HT-29 (cell line): ENCODE measurements at places on chromosomes 3 and 15.

- DNase-seq = no peak
Observed at GRCh38 chr15:34883633-34884032, 85.9 kb downstream of the AQR start.

DNA sequence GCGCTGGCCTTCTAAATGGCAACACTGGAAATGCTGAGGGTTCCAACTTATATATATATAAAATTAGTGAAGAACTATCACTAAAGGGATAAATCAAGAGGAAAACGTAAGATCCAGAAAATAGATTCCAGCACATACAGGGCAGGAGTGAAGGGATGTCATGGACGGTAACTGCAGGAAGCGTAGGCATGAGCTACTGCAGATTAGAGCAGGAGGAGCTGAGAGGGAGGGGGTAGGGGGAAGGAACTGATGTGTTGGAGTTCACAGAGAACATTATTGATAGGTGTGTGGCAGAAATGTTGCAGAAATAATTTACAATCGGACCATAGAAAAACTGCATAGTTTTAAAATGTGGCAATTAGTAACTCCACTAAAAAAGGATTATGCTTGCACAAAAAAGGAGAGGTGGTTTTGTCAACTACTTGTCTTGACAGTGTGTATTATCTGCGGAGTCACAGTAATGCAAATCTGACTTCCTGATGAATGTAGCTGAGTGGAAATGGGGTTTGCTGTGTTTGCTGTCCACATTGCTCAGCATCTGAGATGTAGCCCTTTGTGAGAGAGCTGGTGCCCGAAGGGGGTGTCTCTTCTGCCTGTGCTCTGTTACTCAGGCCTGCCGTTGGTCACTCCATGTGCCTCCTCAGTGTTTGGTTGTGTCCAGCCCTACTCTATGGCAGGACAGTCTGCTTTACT is 61.2 kb downstream of the PAK2 start:
- DNase-seq = no peak

- no peak for DNase-seq
Observed at GRCh38 chr15:42724276-42724675, 12.7 kb downstream of the CDAN1 start.

DNA sequence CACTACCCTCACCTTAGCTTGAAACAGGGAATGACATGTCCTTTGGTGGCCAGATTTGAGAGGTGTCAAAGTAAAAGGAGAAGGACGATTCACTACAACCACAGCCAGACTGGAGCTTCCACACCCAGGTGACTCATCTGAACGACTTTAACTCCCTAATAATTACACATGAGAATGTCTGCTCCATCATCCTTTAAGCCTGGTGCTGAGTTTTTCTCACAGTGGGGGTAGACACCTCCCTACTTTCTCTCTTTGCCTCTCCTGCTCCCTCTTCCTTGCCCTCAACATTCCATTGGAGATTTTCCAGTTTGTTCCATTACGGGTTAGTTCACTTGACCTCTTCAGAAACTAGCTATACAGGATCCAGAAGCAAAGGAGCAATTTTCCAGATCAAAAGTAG is 154.3 kb upstream of the BHLHE40 start:
- no peak for DNase-seq

DNA sequence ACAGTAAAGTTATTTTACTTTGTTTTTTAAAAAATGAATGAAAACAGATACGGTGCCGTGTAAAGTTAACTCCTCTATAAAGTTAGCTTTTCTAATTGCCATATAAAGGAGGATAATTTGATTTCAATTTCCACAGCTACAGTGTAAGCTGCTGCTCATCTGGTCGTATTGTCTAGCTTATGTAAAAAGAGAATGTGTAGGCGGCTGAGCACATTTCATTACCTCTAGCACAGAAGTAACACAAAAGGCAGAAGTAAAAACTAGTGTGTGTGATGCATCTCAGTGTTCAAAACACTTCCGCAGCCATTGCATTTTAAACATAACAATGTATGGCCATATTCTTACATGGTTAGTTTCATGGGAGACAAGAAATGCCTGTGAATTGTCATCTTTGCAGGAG is 105.0 kb upstream of the P2RY1 start:
- DNase-seq = no peak

DNA sequence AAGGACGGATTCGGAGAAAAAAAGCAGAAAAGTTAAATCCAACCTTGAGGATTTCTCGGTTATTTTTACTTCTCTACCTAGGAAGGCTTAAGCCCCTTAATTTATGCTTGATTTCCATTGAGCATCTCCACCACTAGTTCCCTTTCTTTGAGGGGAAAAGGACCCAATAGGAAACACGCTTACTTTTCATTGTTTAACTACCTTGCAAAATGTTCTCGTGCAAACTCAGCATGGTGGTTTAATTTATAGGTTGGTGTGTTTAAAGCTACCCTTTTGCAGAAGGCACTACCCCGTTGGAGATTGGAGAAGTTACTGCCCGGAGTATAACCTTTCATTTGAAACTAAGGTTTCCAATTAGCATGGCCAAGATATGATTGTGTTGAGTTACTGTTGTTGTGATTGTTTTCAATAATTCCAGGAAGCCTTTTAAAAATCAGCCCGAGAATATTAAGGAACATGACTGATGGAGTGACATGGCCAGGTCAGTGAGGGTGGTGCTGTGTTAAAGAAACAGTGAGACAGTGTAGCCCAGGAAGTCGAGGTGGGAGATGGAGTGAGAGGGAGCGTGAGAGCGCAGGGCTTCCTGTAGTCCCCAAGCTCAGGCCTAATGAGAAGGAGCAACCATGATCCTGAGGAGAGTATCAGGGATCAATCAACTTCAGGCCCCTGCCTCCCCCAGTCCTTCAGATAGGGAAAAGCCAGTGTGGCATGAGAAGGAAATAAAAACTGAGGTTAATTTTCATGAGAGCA is 76.6 kb downstream of the AQP9 start:
- DNase-seq = no peak

GRCh38 chr15:90126022-90126421 is 23.8 kb upstream of the IDH2 start:
- DNase-seq = no peak

GRCh38 chr3:188007897-188008296 is 146.1 kb upstream of the LPP start:
- no peak for DNase-seq

DNA sequence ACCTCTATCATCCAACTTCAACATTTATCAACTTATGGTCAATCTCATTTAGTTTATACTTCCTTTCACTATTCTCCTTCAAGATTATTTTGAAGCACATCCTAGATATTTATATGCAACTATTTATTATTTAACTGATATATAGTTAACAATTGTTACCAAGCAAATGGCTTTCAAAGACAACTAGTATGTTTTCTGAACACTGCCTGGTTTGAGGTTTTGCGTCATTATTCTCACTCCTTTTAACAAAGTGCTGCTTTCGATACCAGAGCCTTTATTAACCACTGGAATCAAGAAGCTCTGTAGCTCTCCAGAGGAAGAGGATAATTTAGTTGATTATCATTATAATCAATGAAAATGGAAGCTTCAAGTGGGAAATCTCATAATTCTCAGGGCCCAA is 19.6 kb downstream of the ZIC1 start:
- no peak for DNase-seq

DNA sequence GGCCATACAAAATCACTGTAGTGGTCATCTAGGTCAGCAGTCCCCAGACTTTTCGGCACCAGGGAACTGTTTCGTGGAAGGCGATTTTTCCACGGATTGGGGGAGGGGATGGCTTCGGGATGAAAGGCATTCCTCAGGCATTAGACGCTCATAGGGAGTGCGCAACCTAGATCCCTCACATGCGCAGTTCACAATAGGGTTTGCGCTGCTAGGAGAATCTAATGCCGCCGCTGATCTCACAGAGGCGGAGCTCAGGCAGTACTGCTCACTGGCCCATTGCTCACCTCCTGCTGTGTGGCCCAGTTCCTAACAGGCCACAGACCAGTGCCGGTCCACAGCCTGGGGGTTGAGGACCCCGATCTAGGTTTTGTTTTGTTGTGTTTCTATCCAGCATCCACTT is 200.1 kb downstream of the SLC9A9 start:
- DNase-seq = no peak
